ENCODE measurements at places on chromosomes 13 and 19.

GRCh38 chr13:32023698-32024097 is 7.9 kb upstream of the FRY start:
- DNase-seq, result no peak

- no peak for DNase-seq
These were observed 58.2 kb downstream of the GJA3 start for GRCh38 chr13:20102525-20103180.

- no peak for DNase-seq
These were observed 159.5 kb downstream of the PRR20E start for GRCh38 chr13:57326532-57326931.

DNA sequence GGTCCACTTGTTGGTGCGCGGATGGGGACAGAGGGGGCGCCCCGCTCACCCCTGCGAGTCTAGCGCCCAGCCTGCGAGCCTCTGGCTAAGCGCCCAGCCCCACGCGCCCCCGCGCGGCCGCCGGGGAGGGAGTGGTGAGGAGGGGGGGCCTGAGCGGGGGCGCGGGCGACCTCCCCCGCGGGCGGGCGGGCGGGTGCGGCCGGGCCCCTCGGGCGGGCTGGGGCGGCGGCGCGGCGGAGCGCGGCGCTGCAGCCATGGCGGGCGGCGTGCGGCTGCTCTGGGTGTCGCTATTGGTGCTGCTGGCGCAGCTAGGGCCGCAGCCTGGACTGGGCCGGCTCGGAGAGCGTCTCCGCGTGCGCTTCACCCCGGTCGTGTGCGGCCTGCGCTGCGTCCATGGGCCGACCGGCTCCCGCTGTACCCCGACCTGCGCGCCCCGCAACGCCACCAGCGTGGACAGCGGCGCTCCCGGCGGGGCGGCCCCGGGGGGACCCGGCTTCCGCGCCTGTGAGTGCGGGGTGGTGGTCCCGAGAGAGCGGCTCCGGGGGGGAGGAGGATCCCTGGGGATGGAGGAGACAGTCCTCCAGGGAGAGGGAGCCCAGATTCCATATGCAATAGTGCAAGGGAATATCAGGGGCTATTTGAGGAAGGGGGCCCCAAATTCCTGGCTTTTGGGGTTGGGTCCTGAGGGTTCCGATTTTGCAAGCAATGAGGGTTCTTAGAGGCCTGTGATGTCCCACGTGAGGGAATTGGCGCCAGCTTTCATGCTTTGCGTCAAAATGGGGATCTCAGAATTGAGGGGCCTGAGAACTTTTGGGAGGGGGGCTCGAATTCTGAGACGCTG is at the start of gene LTBP4:
LTBP4 (plus strand) TSS at position 236 of the 841 bp plus-strand sequence; CDS start at position 255, 19 bp downstream.
- DNase-seq, result no peak

GRCh38 chr13:89737051-89737450 is 1610.4 kb upstream of the MIR17HG start:
- no peak for DNase-seq

GRCh38 chr19:39240421-39240820 is 4.4 kb downstream of the IFNL3 start:
- DNase-seq, result no peak

GRCh38 chr19:50695251-50696093 is 24.1 kb downstream of the SHANK1 start:
- peak; percentile 25 for DNase-seq

DNA sequence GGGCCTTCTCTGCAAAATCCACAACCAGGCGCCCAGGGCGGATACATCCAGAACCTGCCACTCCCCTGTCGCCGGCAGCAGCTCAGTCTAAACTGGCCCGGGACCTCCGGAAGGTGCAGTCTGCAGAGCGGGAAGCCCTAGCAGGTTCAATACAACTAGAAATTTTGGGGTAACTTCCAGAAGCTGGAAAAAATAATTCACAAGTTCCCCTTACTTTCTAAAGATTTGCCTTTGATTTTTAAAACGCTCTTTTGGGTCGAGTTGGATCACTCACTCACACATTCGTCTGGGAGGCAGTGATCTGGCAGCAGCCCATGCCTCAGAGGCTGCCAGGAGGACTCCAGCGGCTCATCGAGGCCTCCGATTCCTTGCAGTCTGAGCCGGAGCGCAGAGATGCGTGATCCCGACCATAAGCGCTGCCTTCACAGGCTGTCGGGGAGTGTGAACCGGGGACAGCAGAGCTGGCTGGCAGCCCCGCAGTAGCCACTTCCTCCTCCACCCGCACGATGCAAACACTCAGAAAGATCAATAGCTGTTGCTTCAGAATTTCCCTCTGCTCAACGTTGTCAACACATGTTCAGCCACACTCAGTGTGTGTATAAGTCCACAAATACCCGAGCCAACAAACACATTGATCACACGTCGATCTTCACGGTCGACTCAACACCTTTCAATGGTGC is 35.6 kb upstream of the ZNF507 start:
- no peak for DNase-seq

DNA sequence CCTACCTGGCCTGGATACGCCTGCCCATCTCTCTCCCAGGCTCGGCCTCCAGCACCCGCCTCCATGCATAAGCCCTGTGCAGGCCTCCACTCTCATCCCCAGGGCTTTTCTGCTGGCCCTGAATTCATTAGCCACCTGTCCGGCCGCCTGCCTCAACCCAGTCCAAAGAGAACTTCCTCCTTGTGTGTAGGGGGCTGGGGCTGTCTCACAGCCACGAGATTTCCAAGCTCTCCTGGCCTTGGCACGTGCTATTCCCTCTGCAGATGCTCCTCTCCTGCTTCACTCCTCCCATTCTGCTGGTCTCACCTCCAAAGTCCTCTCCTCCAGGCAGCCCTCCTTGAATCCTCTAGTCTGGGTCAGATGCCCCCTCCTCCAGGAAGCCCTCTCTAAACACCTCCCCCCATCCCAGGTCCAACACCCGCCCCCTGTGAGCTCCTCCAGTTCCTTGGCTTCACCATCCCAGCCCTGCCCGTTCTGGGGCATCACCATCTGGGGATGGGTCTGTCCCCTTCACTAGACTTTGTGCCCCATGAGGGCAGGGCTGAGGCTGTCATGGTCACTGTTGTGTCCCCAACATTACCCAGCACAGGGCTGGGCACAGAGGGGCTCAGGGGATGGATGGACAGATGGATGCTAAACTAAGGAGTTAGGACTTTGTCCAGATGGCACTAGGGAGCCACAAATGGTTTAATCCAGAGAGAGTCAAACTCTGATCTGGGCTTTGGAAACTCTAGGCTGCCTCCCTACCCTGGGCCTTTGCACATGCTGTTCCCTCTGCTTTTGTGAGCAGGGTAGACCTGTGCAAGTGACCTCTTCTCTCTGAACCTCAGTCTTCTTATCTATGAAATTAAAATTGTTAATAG is 14.8 kb downstream of the MEIS3 start:
- DNase-seq, result no peak

- peak; percentile 45 for DNase-seq
These were observed 15.2 kb downstream of the UPF1 start for GRCh38 chr19:18846862-18847548.

- no peak for DNase-seq
These were observed 106.9 kb downstream of the POSTN start for GRCh38 chr13:37491661-37492060.

GRCh38 chr19:602391-603301 is 13.0 kb downstream of the HCN2 start:
- no peak for DNase-seq

DNA sequence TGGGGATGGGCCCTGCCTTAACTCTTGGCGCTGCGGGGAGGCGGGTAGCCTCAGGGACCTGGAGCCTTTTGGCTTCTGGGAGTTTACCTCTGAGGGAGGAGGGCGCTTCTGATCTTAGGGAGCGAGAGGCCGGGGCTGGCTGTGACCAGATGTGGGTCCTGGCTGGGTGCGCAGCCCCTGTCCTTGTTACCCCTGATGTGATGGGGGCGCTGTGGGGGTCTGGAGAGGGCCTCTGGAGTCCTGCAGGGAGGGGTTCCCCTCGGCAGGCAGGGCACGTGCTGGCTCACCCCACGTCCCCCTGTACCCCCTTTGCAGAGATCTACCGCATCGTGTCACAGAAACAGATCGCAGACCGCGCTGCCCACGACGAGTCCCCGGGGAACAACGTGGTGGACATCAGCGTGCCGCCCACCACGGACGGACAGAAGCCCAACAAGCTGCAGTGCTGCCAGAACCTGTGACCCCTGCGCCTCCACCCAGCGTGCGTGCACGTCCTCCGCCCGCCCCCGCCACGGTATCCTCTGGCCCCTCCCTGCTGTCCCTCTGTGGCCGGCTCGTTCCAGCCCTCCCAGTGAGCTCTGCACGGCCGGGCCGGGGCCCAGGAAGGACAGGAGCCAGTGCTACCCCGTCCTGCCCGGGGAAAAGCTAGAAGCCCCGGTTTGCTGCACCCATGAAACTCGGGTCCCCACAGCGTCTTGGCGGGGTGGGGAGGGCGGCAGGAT is 9.8 kb upstream of the MARCHF2 start:
- no peak for DNase-seq

- DNase-seq, result no peak
These were observed 2.7 kb upstream of the NOP53 start for GRCh38 chr19:47742634-47743033.

DNA sequence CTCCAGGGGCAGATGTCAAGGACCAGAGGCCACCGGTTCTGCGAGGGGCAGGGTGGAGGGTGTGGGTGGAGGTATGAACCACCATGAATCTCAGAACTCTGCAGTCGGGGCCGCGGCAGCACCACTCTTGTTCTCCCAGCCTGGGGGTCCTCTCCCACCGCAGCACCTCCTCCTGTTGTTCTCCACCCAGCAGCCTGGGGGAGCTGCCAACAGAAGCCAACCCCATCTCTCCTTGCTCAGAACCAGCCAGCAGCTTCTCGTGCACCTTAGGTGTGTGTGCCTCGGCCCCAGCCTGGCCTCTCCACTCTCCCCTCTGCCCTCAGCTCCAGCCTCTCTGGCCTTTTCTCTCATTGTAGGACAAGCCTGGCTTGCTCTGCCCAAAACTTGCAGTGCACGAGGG is 31.9 kb upstream of the CCNE1 start:
- DNase-seq, result no peak

- DNase-seq, result no peak
These were observed 5.5 kb upstream of the LILRA6 start for GRCh38 chr19:54248016-54248601.

All from stimulated activated CD4-positive, alpha-beta T cell treated with anti-CD3 and anti-CD28 coated beads, Interleukin-1b, Interleukin-23, amount 100 ng/mL, for 4 hours (primary cell).